ENCODE measurements at places on chromosomes 5 and 9. TPM values are rescaled to one million over a fixed set of nuclear protein-coding genes. Genes with fewer than 3 reads are reported as not detected.

GRCh38 chr5:160435532-160435931 lies 13.9 kb downstream of the PTTG1 start:
- H3K36me3 ChIP-seq = no peaks in the 10 kb centered on the region
- no peak for DNase-seq
- no peaks in the 10 kb centered on the region for H3K27me3 ChIP-seq
- no peak overlapping the region for H3K4me3 ChIP-seq
- H3K4me1 ChIP-seq = peaks cover 70% of the 10 kb centered on the region

Gene POLR3G
- total RNA-seq = 3.1 TPM

Gene OTP
- not detected for total RNA-seq

DNA sequence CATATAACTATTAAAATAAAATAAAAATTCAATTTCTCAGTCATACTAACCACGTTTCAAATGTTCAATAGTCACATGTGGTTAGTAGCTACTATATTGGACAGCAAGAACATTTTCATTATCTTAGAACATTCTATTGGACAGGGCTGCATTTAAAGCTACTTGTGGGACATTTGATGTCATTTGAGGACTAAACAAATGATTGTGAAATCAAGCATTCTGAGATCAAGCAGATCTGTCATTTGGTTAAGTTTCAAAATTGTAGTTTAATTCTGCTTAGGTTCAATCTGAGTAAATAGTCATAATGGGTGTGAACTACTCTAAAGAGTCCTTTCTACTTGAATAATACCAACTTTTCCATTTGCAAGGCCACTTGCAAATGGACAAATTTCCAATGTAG lies 226.9 kb upstream of the C9orf72 start:
- no peak for DNase-seq
- H3K27ac ChIP-seq = no peak overlapping the region
- no peaks in the 10 kb centered on the region for H3K36me3 ChIP-seq
- no peak overlapping the region for H3K4me3 ChIP-seq
- no peaks in the 10 kb centered on the region for H3K4me1 ChIP-seq

Gene PCDHB7
- total RNA-seq = not detected

GRCh38 chr9:8717146-8717545 lies 917.6 kb upstream of the DMAC1 start:
- DNase-seq = no peak
- H3K4me3 ChIP-seq = no peak overlapping the region
- no peaks in the 10 kb centered on the region for H3K27me3 ChIP-seq
- no peak overlapping the region for H3K27ac ChIP-seq
- no peaks in the 10 kb centered on the region for H3K4me1 ChIP-seq
- no peaks in the 10 kb centered on the region for H3K36me3 ChIP-seq

- H3K4me1 ChIP-seq = no peaks in the 10 kb centered on the region
- no peak for DNase-seq
- no peaks in the 10 kb centered on the region for H3K36me3 ChIP-seq
- H3K27ac ChIP-seq = no peak overlapping the region
- no peak overlapping the region for H3K4me3 ChIP-seq
Observed at GRCh38 chr5:123207852-123208251, 118.8 kb downstream of the PRDM6 start.

DNA sequence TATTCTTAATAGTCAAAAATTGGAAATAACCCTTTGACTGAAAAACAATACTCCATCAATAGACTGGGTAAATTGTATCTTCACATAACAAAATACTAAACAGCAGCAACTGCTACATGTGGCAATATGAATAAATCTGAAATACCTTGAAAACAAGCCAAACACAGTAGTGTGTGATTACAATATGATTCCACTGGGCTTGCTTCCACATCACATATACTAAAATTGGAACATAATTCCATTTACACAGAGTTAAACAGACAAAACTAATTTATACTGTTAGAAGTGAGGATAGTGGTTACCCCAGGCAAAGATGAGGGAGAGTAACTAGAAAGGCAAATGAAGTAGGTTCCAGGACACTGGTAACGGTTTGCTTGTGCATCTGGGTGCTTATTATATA lies 20.4 kb downstream of the FNIP1 start:
- no peak overlapping the region for H3K4me3 ChIP-seq
- no peaks in the 10 kb centered on the region for H3K27me3 ChIP-seq
- no peak for DNase-seq
- H3K27ac ChIP-seq = no peak overlapping the region
- peaks cover 24% of the 10 kb centered on the region for H3K4me1 ChIP-seq

All from activated B cell treated with CpG ODN at 0.5 μM for 24 hours (primary cell).